Activated CD4-positive, alpha-beta memory T cell treated with anti-CD3 and anti-CD28 coated beads, Interleukin-2, amount 10 ng/mL, durations not matched to agents 7 days and 5 days (primary cell): ENCODE measurements at places on chromosomes 13 and 19.
A peak's percentile ranks its signal among the peaks of the same experiment; 100 is the strongest.

DNA sequence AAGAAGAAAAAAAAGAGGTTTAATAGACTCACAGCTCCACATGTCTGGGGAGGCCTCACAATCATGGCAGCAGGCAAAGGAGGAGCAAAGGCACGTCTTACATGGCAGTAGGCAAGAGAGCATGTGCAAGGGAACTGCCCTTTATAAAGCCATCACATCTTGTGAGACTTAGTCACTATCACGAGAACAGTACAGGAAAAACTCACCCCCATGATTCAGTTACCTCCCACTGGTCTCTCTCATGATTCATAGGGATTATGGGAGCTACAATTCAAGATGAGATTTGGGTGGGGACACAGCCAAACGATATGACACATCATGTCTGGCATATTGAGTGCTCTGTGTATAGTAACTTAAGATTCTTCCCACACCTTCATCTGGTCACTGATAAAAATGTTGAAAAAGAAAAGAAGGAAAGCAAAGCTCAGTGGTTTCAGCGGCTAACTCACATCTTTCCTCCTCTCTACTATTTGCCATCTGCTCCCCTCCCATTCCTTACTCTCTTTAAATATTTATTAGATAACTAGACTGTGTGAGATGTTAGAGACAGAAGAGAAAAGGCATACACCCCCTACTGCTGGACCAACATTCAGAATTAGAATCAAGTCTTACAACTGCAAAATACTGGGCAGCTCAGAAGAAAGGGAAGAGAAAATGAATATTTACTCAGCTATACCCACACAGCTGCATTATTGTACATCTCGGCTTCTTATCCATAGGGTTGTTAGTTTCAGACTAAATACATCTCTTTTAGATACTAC is 60.1 kb upstream of the AKAP11 start:
- H3K36me3 ChIP-seq = peaks cover 53% of the 10 kb centered on the region
- no peak overlapping the region for H3K27ac ChIP-seq
- no peak overlapping the region for H3K4me3 ChIP-seq
- H3K4me1 ChIP-seq = no peaks in the 10 kb centered on the region

- no peak overlapping the region for H3K4me3 ChIP-seq
- no peak for DNase-seq
- peaks cover 7% of the 10 kb centered on the region for H3K4me1 ChIP-seq
- H3K36me3 ChIP-seq = peaks cover 64% of the 10 kb centered on the region
Measured at GRCh38 chr13:113598481-113598880, 13.9 kb downstream of the TFDP1 start.

- H3K27me3 ChIP-seq = peaks cover 2% of the 10 kb centered on the region
- no peak overlapping the region for H3K27ac ChIP-seq
- no peak overlapping the region for H3K4me3 ChIP-seq
- DNase-seq = no peak
- H3K4me1 ChIP-seq = peaks cover 4% of the 10 kb centered on the region
Measured at GRCh38 chr19:32828139-32828538, 41.4 kb downstream of the SLC7A9 start.

- H3K36me3 ChIP-seq = peaks cover 55% of the 10 kb centered on the region
- H3K4me1 ChIP-seq = peaks cover 35% of the 10 kb centered on the region
- H3K4me3 ChIP-seq = no peak overlapping the region
- H3K27ac ChIP-seq = peak overlapping the region; percentile 21
- H3K27me3 ChIP-seq = no peaks in the 10 kb centered on the region
Measured at GRCh38 chr19:47749326-47749725, 4.0 kb downstream of the NOP53 start.

GRCh38 chr19:38134540-38135149 is 89.4 kb downstream of the DPF1 start:
- peaks cover 2% of the 10 kb centered on the region for H3K4me1 ChIP-seq
- H3K27ac ChIP-seq = no peak overlapping the region
- no peaks in the 10 kb centered on the region for H3K36me3 ChIP-seq
- no peaks in the 10 kb centered on the region for H3K27me3 ChIP-seq

- H3K36me3 ChIP-seq = no peaks in the 10 kb centered on the region
- H3K4me3 ChIP-seq = no peak overlapping the region
- no peak overlapping the region for H3K27ac ChIP-seq
Measured at GRCh38 chr13:112903071-112903577, 65.9 kb upstream of the MCF2L start.

- peaks cover 21% of the 10 kb centered on the region for H3K36me3 ChIP-seq
- H3K27ac ChIP-seq = peak overlapping the region; percentile 11
- no peaks in the 10 kb centered on the region for H3K27me3 ChIP-seq
Measured at GRCh38 chr13:95706356-95706755, 29.4 kb downstream of the DNAJC3 start.

GRCh38 chr19:15014579-15014978 is 34.7 kb upstream of the CASP14 start:
- no peak overlapping the region for H3K4me3 ChIP-seq
- H3K27me3 ChIP-seq = peaks cover 10% of the 10 kb centered on the region
- H3K36me3 ChIP-seq = no peaks in the 10 kb centered on the region
- H3K4me1 ChIP-seq = no peaks in the 10 kb centered on the region
- H3K27ac ChIP-seq = no peak overlapping the region

DNA sequence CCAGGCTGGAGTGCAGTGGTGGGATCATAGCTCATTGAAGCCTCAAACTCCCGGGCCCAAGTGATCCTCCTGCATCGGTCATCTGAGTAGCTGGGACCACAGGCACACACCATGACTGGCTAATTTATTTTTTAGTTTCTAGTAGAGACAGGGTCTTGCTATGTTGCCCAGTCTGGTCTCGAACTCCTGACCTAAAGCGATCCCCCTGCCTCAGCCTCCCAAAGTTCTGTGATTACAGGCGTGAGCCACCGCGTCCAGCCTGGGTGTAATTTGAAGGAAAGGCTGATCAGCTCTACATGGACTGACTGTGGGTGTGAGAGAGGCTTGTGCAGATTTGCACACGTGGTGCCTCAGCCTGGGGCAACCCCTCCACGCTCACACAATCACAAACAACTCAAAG is 31.1 kb downstream of the ADGRL1 start:
- H3K27ac ChIP-seq = no peak overlapping the region
- no peak overlapping the region for H3K4me3 ChIP-seq
- no peak for DNase-seq

DNA sequence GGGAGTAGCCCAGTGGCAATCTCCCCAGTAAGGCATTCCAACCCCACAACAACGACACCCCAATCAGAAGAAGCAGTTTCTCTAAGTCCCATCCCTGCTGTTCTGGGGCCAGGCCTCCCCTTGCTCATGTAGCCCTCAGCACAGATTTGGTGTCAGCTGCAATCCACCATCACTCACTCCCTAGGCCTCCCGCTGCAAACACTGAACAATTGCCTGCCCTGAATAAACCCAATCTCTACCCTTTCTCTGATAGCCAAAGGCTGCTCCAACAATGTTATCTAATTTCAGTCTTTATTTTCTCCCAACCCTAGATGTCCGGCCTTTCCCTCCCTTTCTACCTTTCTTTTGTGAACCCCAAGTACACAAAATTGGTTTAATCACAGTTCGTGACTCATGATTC is 5.6 kb upstream of the SOX21 start:
- no peak overlapping the region for H3K27ac ChIP-seq
- no peak for DNase-seq
- no peak overlapping the region for H3K4me3 ChIP-seq
- no peaks in the 10 kb centered on the region for H3K4me1 ChIP-seq
- H3K27me3 ChIP-seq = peaks cover 45% of the 10 kb centered on the region

DNA sequence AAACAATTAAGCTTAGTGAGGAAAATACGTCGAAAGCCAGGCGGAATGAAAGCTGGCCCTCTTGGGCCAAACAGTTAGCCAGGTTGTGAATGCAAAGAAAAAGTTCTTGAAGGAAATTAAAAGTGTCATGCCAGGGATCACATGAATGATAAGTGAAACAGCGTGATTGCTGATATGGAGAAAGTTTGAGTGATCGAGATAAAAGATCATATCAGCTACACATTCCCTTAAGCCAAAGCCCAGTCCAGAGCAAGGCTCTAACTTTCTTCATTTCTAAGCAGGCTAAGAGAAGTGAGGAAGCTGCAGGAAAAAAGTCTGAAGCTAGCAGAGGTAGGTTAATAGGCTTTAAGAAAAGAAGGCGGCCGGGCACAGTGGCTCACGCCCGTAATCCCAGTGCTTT is 254.0 kb downstream of the EFNB2 start:
- no peak for DNase-seq
- H3K27me3 ChIP-seq = no peaks in the 10 kb centered on the region
- H3K27ac ChIP-seq = no peak overlapping the region
- no peaks in the 10 kb centered on the region for H3K36me3 ChIP-seq
- H3K4me3 ChIP-seq = no peak overlapping the region

- H3K4me3 ChIP-seq = no peak overlapping the region
- peaks cover 1% of the 10 kb centered on the region for H3K27me3 ChIP-seq
- H3K27ac ChIP-seq = no peak overlapping the region
- no peak for DNase-seq
- H3K4me1 ChIP-seq = peaks cover 22% of the 10 kb centered on the region
- no peaks in the 10 kb centered on the region for H3K36me3 ChIP-seq
Measured at GRCh38 chr19:13856497-13856896, 20.4 kb upstream of the NANOS3 start.

GRCh38 chr13:97321616-97322321 is 99.6 kb downstream of the MBNL2 start:
- H3K4me3 ChIP-seq = no peak overlapping the region
- H3K4me1 ChIP-seq = no peaks in the 10 kb centered on the region
- H3K27ac ChIP-seq = no peak overlapping the region
- no peak for DNase-seq
- H3K36me3 ChIP-seq = no peaks in the 10 kb centered on the region

- H3K36me3 ChIP-seq = no peaks in the 10 kb centered on the region
- DNase-seq = peak; percentile 61
- H3K4me3 ChIP-seq = no peak overlapping the region
- H3K4me1 ChIP-seq = peaks cover 2% of the 10 kb centered on the region
- peaks cover 20% of the 10 kb centered on the region for H3K27me3 ChIP-seq
- no peak overlapping the region for H3K27ac ChIP-seq
Measured at GRCh38 chr13:51895906-51896888, 34.4 kb downstream of the CCDC70 start.

GRCh38 chr13:80123945-80124344 is 217.0 kb downstream of the SPRY2 start:
- no peaks in the 10 kb centered on the region for H3K27me3 ChIP-seq
- H3K4me1 ChIP-seq = no peaks in the 10 kb centered on the region
- H3K4me3 ChIP-seq = no peak overlapping the region
- H3K27ac ChIP-seq = no peak overlapping the region
- DNase-seq = no peak

GRCh38 chr13:106521095-106521799 is 14.2 kb downstream of the EFNB2 start:
- no peak overlapping the region for H3K4me3 ChIP-seq
- H3K4me1 ChIP-seq = no peaks in the 10 kb centered on the region
- no peak overlapping the region for H3K27ac ChIP-seq
- H3K36me3 ChIP-seq = no peaks in the 10 kb centered on the region

GRCh38 chr19:8045872-8046568 is 6.5 kb upstream of the CCL25 start:
- H3K36me3 ChIP-seq = no peaks in the 10 kb centered on the region
- H3K27me3 ChIP-seq = peaks cover 8% of the 10 kb centered on the region
- no peak overlapping the region for H3K27ac ChIP-seq
- no peak overlapping the region for H3K4me3 ChIP-seq
- no peak for DNase-seq

DNA sequence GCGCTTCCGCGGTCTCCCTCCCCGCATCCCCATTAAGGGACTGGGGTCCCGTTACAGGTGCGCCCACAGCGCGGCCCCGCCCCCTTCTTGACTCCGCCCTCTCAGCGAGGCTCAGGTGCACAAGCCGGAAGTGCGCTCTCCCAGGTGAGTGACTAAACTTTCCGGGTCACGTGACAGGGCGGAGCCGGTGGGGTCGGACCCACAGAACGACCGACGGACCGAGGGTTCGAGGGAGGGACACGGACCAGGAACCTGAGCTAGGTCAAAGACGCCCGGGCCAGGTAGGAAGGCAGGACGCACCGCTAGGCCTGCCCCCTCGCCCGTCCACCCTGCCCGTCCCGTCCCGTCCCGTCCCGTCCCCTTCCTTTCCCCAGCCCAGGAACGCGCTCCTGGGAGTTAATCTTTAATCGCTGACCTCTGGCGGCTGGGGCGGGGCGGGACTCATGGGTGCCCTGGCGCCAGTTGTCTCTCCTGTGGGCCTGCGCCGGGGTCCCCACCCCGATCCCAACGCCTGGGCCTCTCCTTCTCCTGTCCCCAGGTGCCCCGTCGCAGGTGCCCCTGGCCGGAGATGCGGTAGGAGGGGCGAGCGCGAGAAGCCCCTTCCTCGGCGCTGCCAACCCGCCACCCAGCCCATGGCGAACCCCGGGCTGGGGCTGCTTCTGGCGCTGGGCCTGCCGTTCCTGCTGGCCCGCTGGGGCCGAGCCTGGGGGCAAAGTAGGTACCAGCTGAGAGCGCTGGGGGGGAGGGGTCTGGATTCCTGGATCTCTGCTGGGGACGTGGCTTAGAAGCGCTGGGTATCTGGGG is at the start of gene CRB3:
TSS of gene CRB3 (plus strand) at position 202 of the 804 bp plus-strand sequence. CDS start at position 633, 431 bp downstream.
- no peaks in the 10 kb centered on the region for H3K27me3 ChIP-seq
- H3K27ac ChIP-seq = no peak within 1 kb of the TSS
- H3K4me1 ChIP-seq = peaks cover 9% of the 10 kb centered on the region
- H3K4me3 ChIP-seq = no peak within 1 kb of the TSS
- DNase-seq = peak; percentile 21
- H3K36me3 ChIP-seq = peaks cover 15% of the 10 kb centered on the region

- no peak overlapping the region for H3K4me3 ChIP-seq
- H3K27ac ChIP-seq = no peak overlapping the region
Measured at GRCh38 chr13:64061649-64062048, 2646.0 kb upstream of the PCDH20 start.

DNA sequence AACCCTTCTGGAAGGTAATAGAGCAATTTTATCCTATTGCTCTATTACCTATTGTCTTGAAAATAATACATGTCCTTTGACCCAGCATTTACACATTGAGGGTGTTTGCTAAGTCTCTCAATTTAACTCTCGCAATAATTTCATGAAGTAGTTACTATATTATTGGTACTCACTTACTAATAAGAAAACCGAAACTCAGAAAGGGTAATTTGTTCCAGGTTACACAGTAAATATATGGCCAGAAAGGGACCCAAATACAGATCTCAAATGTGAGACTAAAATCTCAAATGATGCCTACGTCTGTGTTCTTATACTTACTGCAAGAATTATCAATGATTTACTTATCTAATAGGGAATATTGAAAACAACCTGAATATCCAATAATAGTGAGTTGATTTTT is 29.7 kb upstream of the FAM216B start:
- no peaks in the 10 kb centered on the region for H3K36me3 ChIP-seq
- H3K27me3 ChIP-seq = peaks cover 28% of the 10 kb centered on the region
- DNase-seq = no peak
- H3K4me1 ChIP-seq = no peaks in the 10 kb centered on the region
- no peak overlapping the region for H3K27ac ChIP-seq

GRCh38 chr13:30045916-30046704 is 195.7 kb upstream of the UBL3 start:
- H3K27ac ChIP-seq = peak overlapping the region; percentile 8
- no peak for DNase-seq
- H3K27me3 ChIP-seq = no peaks in the 10 kb centered on the region

GRCh38 chr13:30900952-30901749 is 4.9 kb upstream of the MEDAG start:
- H3K4me1 ChIP-seq = peaks cover 11% of the 10 kb centered on the region
- H3K36me3 ChIP-seq = no peaks in the 10 kb centered on the region
- DNase-seq = no peak
- no peak overlapping the region for H3K27ac ChIP-seq

- no peaks in the 10 kb centered on the region for H3K36me3 ChIP-seq
- no peak overlapping the region for H3K4me3 ChIP-seq
- H3K27ac ChIP-seq = no peak overlapping the region
- DNase-seq = peak; percentile 38
Measured at GRCh38 chr19:46828484-46828883, 22.2 kb downstream of the AP2S1 start.
